ENCODE measurements at places on chromosomes 7 and 10.

DNA sequence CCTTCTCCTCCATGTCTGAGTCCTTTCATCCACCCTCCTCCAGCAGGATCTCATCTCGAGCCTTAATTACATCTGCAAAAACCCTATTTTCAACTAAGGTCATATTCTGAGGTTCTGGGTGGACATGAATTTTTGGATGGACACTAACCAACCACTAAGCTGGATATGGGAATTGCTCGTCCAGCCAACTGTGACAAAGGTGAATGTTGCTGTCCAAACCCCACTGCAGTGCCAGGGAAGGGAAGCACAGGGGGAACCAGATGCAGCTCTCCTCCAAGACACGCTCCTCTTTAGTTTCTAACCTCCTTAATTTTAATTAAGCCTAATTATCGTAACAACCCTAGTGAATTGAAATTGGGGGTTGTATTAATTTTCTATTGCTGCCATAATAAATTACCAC is 65.1 kb upstream of the EBF3 start:
- DNase-seq: no peak

DNA sequence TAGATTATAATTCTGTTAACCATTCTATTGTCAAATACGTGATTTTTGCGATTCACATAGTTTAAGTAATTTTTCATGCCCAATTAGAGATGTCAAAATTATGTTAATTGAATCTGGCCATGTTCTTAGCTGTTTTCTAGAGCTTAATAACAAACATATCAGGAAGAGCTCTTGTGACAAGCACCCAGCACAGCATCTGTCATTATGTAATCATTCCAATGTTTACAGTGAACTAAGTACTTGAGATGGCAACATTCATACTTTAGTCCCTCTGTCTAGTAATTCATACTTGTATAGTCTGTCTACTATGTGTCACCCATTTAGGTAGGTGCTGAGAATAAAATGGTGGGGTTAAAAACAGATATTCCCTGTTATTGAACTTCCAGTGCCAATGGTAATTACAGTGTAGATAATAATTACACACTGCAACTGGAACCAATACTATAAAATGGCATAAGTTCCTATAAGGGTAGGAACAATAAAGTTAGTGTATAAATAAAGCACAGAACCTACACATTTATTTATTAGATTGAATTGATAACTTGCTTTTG is 55.2 kb downstream of the ZEB1 start:
- DNase-seq: no peak

GRCh38 chr10:132489053-132489703 is 48.4 kb upstream of the INPP5A start:
- no peak for DNase-seq

DNA sequence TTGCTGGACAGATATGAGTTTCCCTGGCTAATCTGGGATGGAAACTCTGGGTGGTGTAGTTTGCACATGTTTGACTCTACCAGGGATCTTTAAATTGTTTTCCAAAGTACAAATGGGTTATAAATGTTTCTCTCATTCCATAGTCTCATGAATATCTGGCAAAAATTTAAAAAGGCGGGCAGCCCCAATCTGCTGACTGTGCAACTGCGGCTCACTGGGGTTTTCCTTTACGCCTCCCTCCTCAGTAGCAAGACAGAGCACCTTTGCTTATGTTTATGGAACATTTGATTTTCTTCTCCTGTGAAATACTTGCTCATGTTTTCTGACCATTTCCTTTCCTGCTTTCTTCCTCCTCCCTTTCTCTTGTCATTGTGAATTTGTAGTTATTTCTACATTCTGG is 105.0 kb downstream of the ADAM12 start:
- DNase-seq: no peak

DNA sequence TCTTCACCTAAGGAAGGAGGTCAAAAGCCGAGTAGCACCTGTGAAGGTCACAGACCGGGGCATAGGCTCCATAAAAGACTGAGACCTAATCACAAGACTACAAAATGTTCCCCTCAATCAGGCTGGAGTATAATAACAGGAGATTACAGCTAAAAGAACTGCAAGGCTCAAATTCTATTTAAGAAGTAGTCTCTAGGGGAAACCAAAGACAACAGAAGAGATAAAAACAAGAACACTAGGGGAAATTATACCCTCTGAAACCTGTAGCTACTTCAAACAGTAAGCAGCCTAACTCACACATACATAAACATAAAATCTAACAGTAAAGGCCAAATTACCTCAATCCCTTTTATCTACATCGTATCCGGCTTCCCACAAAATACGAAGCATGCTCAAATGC is 38.3 kb downstream of the LMBR1 start:
- no peak for DNase-seq

DNA sequence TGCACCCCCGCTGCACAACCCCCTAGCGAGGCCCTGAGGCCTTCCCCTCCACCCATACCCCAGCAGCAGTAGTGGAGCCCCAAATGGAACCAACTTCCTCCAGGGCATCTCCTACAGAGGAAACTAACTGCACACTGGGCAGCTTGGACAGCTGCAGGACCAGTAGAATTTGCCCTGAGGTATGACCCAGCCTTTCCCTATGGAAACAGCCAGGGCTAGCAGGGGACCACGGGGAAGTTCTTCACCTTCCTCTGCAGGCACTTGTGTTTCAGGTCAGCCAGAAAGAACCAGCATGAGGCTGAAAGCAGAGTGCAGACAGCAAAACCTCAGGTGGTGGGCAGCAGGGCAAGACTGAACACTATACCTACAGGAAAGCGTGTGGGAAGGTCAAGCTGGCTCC is 5.7 kb upstream of the EEPD1 start:
- DNase-seq: no peak

DNA sequence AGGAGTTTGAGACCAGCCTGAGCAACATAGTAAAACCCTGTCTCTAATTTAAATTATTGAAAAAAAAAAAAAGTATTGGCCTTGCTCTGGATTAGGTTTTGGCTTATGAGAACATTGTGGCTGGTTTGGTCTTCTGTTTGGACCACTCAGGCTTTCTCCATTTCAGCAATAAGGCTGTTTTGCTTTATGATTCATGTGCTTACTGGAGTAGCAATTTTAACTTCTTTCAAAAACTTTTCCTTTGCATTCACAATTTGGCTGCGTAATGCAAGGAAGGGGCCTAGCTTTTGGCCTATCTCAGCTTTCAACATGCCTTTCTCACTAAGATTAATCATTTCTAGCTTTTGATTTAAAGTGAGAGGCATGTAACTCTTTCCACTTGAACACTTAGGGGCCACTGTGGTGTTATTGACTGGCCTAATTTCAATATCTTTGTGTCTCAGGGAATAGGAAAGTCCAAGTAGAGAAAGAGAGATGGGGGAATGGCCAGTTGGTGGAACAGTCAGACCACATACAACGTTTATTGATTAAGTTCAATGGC is 38.0 kb upstream of the SRPK2 start:
- DNase-seq: no peak

GRCh38 chr10:119688033-119688508 is 36.9 kb downstream of the BAG3 start:
- DNase-seq: no peak

DNA sequence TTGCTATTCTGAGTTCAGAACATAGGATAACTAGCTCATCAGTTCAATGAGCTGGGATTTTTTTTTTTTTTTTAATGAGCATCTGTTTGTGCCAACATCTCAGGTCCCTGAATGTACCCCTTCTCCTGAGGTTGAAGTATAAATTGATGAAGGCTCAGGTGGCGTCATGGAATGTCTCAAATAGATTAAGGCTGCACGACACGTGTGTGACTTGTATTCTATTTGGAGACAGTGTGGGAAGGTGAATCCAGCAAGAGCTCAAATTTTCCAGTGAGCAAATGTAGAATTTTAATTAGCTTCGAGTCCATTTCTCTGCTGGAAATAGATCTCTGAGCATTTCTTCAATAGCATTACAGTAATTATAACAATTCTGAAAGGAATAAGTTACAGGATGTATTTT is 37.2 kb upstream of the JCAD start:
- no peak for DNase-seq

- DNase-seq: no peak
Observed at GRCh38 chr7:108109221-108109908, 20.8 kb downstream of the LAMB4 start.

GRCh38 chr10:44974082-44974627 is 4.5 kb downstream of the DEPP1 start:
- DNase-seq: no peak

Data from activated naive CD4-positive, alpha-beta T cell (primary cell).